ENCODE measurements at places on chromosomes 4 and X. TPM values are rescaled to one million over a fixed set of nuclear protein-coding genes. Genes with fewer than 3 reads are reported as not detected.

DNA sequence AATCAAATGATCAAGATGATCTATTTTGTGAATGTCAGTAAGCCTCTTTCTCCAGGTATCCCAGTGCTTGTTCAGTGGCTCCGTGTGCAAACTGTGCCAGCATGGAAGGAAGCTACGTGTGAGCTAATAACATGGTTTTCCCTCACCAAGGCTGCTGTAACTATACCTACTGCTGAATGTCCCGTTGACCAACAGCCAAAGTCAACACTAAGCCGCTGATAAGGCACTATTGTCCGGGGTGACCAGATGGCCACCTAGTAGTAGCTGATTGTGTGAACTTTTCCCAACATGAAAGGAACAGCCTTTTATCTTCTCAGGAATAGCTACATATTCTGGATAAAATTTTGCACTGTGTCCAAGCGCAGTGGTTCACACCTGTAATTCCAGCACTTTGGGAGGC lies 58.0 kb upstream of the ABCG2 start:
- H3K27me3 ChIP-seq, result no peaks in the 10 kb centered on the region
- H3K4me3 ChIP-seq, result no peak overlapping the region
- no peak overlapping the region for H3K27ac ChIP-seq
- H3K4me1 ChIP-seq, result no peaks in the 10 kb centered on the region

Gene C4orf50
- total RNA-seq, result under 0.01 TPM

DNA sequence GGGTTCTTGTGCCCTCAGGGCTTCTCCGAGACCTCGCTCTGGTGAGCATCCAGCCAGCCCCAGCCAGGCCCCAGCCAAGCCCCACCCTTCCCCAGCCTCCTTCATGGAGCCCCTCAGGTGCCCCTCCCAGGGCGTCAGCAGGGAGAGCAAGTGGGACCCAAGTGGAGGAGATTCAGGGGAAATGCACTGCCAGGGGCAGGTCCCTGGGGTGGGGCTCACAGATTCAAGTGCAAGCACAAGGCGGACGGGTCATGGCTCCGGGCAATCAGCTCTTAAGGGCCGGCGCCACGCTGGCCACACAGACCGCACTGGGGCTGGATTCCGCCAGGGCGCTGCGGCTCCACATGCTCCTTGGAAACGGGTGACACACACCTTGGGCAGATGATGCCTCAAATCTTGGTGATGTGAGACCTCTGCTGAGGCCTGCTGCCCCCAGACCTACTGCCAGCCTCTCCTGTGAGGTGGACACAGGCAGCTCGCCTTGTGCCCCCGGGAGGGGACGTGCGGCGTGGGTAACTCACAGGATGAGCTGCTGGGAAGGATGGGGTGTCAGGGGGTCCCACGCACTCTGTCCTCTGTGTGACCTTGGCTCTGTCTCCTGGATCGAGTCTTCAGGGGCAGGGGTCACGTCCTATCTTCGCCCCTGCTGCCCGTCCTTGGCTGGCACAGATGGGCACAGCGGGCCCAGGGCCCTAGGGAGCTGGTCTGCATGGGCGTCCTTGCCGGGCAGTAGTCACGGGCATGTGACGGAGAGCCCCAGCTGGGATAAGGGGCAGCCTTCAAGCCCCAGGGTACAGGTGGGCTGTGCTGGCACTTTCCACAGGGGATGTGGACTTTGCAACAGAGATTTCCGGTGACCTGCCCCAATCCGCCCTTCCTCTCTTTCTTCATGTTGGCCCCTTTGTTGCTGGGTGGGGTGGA lies 17.1 kb downstream of the NAT8L start:
- no peak overlapping the region for H3K4me3 ChIP-seq
- no peaks in the 10 kb centered on the region for H3K27me3 ChIP-seq
- no peak overlapping the region for H3K27ac ChIP-seq
- H3K4me1 ChIP-seq, result peaks cover 25% of the 10 kb centered on the region
- no peak for DNase-seq
- H3K36me3 ChIP-seq, result no peaks in the 10 kb centered on the region

- no peak overlapping the region for H3K4me3 ChIP-seq
- H3K27ac ChIP-seq, result no peak overlapping the region
- peaks cover 2% of the 10 kb centered on the region for H3K36me3 ChIP-seq
- H3K4me1 ChIP-seq, result peaks cover 5% of the 10 kb centered on the region
Measured at GRCh38 chrX:24759786-24760185, 66.1 kb downstream of the POLA1 start.

All from muscle of leg (tissue), 16 donors.